ENCODE measurements at places on chromosomes 11 and 22.

- no peak for DNase-seq
Measured at GRCh38 chr11:77518471-77518870, 44.6 kb upstream of the PAK1 start.

GRCh38 chr11:31240340-31240904 is 129.1 kb downstream of the DCDC1 start:
- no peak for DNase-seq

- no peak for DNase-seq
Measured at GRCh38 chr22:21568347-21569075, 997 bp downstream of the UBE2L3 start.

- no peak for DNase-seq
Measured at GRCh38 chr22:28948424-28948823, 65.1 kb downstream of the ZNRF3 start.

GRCh38 chr11:2982214-2982613 is 9.9 kb downstream of the NAP1L4 start:
- DNase-seq, result no peak

Data from Right ventricle myocardium inferior (tissue), 1 donor.